H7 (cell line): ENCODE measurements at places on chromosomes 2 and 18. TPM values are rescaled to one million over a fixed set of nuclear protein-coding genes. Genes with fewer than 3 reads are reported as not detected.

AP1S3 gene
- total RNA-seq, result 3.3 and 4.6 TPM in 2 replicates

PDE1A gene
- total RNA-seq, result 0.10 TPM in 1 of 2 replicates, not detected in the other

DNA sequence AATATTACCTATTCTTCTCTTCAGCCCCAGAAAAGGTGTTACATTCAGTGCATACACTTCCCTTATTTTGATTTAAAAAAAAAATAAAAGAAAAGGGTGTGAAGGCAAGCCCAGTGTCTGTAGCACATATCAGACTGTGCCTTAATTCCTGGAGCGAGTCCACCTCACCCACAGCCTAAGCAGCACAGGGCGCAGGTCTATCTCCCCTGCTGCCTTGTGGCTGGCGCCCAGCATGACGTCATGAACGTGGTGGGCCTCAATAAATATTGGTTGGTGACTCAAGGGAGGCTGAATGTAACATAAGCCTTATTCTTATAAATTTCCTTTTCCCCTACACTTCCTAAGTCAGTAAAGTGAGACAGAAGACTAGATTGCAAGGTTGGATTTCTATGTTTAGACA, 26.4 kb downstream of the ST3GAL5 start:
- DNase-seq, result no peak

DNA sequence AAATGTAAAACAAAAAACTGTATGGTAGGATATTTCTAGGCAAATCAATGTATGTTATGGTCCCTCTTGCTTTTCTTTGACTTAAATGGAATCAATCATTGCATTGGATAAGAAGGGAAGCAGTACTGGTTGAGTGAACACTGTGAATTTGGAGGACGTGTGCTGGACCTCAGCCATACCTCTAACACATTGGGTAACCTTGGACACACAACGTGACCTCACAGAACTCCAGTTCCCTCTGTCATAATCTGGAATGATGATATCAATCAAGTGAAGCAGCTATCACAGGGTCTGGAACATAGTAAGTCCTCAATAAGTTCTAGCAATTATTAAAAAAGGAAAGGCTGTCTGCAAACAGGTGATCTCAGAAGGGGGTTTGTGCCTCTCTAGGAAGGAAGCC, 474.9 kb upstream of the TCF4 start:
- no peak for DNase-seq

DNA sequence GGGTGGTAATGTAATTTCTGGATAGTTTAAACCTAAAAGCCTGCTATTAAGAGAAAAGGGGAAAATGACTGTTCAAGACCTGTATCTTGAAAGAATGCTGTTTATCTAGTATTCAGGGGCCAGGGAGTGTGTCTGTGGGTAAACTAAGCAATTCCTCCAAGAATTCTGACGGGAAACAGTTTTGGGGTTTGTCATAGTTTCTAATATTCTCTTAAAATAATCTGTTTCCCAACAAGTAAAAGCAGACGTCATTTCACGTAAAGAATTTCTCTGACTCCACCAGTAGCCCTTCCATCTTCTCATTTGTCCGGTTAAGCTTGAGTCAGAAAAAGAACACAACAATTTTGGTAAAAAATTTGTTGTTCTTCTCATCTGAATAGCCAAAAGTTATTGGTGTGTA, 232.1 kb upstream of the EPAS1 start:
- DNase-seq, result no peak

- peak; percentile 30 for DNase-seq
Observed at GRCh38 chr2:65671670-65672242, 239.4 kb upstream of the SPRED2 start.

- DNase-seq, result no peak
Observed at GRCh38 chr2:120053891-120054290, 41.0 kb downstream of the EPB41L5 start.

DNA sequence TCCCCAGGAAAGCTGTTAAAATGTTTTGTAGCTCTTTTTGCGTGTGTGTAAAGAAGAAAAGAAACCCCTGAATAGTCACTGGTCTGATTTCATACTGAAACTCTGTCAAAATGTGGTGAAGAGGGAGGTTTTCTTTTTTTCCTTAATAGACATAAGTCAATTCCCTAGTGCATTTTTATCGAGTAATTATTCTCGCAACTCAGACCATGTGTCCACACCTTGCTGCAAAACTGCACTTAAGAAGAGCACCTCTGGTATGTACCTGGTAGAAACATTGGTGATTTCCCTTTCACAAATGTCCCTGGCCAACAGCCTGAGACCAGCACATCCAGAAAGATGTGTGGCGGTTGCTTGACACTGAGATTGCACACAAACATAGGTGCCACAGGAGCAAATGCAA, 159.9 kb downstream of the ZNF521 start:
- no peak for DNase-seq

GRCh38 chr2:241844831-241845578, 13.7 kb downstream of the PDCD1 start:
- peak; percentile 61 for DNase-seq

DNA sequence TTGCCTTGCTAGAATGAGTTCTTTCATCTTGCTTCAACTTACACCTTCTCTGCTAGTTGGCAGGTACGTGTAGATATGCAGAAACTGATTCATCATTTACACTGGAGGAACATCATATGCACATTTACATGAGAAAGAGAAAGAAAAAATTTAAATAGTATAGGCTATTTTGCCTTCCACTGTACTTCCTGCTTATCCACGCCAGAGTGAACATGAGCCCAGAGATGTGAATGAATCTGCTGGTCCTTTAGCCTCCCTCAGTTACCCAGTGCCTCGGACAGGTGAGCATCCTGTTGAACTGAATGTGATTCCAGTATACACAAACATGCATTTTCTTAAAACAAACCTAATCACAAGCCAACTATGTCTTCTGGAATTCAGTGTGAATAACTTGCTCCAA, 83.6 kb downstream of the SESTD1 start:
- DNase-seq, result no peak
